Fibroblast of upper back skin (primary cell): ENCODE measurements at places on chromosomes 3 and 15.

DNA sequence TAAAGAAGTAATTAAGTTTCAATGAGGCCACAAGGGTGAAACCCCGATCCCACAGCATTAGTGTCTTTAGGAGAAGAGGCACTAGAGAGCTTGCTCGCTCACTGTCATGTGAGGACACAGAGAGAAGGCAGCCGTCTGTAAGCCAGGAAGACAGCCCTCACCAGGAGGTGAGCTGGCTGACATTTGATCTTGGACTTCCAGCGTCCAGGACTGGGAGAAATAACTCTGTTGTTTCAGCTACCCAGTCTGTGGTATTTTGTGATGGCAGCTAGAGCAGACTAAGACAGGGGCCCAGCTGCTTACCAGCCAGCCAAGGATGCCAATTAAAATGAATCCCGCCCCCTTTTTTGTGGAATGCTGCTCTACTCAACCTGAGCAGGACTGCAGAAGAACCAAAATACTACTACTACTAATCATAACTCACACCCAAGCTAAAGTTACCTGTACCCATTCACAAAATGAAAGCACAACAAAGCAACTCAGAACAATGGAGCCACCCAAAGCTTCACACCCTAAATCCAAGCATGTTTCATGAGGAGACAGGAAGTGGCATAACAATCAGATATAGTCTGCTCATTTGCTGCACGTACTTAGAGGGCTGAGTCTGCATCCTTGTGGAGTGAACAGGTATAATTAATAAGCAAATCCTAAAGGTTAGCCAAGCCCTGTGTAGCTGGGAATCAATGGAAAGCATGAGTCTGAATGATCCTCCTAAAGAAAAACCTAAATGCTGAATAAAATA is 35.6 kb upstream of the RHCG start:
- DNase-seq, result no peak

- DNase-seq, result no peak
These were observed 175.0 kb downstream of the ATP10A start for GRCh38 chr15:25688166-25688565.

DNA sequence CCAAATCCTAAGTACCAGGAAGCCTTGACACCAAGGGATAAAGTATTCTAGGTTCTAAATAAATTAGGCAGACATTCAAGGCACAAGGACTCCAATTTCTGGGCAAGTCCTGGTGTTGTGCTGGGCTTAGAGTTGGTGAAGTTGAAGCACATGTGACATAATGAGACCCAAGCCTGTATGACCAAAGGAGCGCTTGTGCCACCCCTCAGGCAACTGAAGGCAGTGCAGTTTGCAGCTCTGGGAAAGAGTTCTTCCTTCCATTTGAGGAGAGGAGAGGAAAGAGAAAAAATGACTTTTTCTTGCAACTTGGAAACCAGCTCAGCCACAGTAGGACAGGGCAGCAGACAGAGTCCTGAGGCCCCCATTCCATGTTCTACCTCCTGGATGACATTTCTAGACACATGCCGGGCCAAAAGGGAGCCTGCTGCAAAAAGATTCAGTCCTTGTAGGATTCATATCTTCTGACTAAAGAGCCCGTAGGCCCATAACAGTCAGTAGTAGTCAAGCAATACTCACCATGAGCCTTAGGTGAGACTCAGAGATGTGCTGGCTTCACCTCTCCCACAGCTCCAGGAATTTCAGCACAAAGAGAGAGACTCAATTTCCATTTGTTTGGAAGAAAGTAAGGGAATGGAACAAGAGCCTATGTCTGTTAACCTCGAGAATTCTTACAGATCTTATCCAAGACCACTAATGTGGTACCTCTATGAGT is 588.8 kb upstream of the BCHE start:
- no peak for DNase-seq

GRCh38 chr3:52253314-52254304 is 8.1 kb downstream of the PPM1M start:
- DNase-seq, result no peak

DNA sequence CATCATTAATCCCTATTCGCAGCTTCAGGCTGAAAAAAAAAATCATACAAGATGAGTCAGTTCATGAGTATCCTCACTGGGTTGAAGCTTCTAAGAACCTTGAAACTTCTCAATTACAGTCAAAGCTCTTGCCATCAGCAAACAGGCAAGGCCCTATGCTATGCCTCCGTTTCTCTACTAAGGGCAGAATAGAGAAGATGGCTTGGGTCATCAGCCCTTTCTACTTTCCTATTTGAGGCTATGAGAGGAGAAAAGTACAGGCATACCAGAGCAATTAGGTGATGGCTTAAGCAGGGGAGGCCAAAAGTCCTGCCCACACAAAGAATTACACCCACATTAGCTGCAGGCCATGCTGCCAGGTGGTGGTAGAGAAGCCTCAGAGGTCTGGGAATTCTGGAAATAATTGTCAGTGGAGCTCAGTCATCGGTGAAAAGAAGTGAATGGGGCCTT is 89.0 kb downstream of the MRPL46 start:
- peak; percentile 38 for DNase-seq

DNA sequence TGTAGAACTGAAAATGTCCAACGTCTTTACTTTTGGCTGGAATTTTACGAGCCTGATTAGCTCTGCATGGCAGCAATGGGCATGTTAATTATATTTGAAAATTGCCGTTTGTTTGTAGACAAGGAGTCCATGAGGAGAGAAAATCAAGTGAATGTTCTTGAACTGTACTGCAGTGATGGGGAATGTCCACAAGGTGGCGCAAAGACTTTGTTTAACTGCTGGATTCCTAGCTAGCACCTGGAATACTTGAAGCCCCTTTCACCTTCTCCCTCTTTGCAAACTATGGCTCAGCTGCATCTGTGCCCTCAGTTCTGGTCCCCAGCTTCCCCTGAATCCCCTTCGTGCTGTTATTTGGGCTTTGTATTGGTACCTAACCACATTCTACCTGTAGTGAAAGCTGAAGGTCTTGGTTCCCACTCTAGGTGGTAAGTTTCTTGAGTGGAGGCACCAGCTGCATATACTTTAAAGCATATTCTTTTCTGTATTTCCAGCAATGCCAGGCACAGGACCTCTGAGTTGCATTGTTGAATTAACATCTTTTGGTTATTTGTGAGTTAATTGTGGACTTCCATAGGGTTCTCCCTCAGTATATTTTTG is 25.3 kb downstream of the EXOG start:
- peak; percentile 59 for DNase-seq

GRCh38 chr3:145815707-145816413 is 345.1 kb downstream of the PLOD2 start:
- peak; percentile 18 for DNase-seq
